ENCODE measurements at places on chromosomes 7 and 10.

DNA sequence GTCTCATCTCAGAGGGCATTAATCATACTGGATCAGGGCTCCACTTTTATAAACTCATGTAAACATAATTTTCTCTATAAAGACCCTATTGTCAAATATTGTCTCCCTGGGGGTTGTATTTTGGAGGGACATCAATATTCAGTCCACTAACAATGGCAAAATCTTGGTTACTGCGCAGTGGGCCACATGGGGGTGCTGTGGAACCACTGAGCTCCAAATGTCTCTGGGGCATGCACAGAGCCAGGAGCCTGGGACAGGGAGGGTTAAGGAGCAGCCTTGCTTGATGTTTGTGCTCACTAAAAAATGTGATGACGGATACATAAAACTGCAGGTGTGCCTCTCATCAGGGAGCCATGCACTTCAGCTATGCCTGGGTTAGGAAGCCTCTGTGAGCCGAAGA lies 62.1 kb upstream of the PRSS58 start:
- DNase-seq: no peak

- DNase-seq: no peak
Observed at GRCh38 chr7:95018021-95018420, 110.6 kb downstream of the PPP1R9A start.

DNA sequence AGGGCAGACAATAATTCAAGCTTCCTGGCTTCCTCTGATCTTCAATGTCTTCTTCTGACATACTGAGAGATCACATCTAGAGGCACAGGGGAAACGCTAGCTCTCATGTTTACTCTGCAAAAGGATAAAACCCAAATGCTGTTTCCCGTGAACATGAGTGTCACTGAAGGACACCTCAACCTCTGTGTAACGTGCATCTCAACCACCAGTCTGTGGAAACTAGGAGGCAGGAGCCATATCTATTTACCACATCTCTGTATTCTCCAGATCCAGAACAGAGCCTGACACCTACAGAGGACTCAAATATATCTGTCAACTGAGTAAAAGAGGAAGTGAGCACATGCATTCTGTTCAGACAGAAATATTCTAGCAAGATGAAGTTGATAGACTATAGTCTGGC lies 140.3 kb upstream of the TARP start:
- no peak for DNase-seq

GRCh38 chr10:76311752-76312636 lies 880.6 kb downstream of the LRMDA start:
- no peak for DNase-seq

DNA sequence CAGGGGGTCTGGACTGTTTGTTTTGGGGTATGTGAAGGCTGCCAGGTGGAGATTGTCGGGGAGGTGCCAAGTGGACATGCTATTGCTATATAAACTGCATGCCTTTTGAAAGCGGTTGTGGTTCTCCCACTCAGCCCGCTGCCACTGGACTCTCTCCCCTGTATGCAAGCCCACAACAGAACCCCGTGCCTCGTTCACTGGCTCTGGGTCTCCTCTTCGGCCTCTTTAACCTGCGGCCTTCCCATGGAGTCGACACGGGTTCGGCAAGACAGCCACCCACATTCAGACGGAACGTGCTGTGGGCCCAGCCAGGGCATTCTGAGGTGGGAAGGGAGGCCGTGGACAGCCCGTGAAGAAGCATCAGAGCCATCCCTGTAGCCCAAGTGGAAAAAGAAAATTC lies 50.3 kb downstream of the SVIL start:
- DNase-seq: no peak

- no peak for DNase-seq
Observed at GRCh38 chr7:414681-415560, 104.7 kb downstream of the PDGFA start.

DNA sequence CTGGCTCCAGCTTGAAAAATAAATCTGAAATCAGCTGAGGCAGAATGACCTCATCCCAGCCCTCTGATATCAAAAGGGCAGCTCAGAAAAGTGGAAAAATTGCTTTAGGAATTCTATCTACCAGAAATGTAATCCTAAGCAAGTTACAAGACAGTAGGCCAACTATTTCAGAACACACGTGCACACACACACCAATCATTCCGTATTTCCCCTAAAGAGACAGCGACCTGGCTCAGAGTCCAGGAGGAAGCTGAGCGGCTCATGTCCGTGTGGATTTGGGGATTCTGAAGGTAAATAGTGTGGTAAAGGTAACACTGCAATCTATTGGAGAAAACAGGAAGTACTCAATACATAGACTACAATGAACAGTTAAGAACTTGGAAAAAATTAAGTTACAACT lies 288.2 kb downstream of the CALN1 start:
- DNase-seq: no peak

DNA sequence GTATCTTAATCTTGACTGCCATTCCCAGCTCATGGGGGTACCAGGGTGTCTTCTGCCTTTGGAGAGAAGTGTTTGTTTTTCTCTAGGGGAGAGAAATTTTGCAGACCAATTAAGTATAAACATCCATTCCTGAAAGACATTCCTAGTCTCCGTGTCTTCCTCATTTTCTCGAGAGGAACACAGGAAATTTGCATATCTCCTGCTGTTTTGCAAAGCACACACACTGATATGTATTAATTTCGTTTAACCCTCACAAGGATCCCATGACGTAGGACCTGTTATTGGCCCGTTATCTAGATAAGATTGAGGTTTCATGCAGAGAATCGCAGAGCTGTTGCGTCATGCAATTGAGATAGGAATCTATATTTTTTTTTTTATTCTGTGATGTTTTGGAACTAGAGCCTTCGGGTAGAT lies 944 bp downstream of the RHBDD2 start:
- DNase-seq: no peak

DNA sequence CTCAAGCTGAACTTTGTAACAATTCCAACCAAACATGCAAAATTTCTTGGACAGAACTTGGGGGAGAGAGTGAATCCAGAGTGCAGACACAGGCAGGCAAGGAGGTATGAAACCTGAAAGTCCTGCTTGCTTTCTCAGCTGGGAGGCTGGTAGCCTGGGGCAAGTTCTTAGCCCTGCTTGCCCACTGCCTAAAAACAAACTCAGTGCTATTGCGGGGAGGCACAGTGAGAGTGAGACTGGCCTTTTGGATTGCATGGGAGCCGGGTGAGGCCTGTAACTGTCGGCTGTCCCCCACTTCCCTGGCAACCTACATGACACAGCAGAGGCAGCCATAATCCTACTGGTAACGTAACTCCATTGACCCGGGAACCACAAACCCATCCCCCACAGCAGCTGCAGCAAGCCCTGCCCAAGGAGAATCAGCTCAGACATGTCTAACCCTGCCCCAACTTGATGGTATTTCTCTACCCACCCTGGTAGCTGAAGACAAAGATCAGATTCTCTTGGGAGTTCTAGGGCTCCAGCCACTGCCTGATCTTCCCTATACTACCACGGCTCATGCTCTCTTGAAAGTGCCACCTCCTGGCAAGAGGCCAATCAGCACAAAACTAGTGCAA lies 663.6 kb downstream of the GRM8 start:
- DNase-seq: no peak

GRCh38 chr7:138980563-138981291 lies 462 bp downstream of the KIAA1549 start:
- DNase-seq: no peak

- DNase-seq: no peak
Observed at GRCh38 chr7:10612950-10613349, 360.7 kb upstream of the PHF14 start.

- no peak for DNase-seq
Observed at GRCh38 chr7:107998150-107998549, 4.8 kb downstream of the LAMB1 start.

- no peak for DNase-seq
Observed at GRCh38 chr7:12719141-12719919, 31.9 kb downstream of the ARL4A start.

DNA sequence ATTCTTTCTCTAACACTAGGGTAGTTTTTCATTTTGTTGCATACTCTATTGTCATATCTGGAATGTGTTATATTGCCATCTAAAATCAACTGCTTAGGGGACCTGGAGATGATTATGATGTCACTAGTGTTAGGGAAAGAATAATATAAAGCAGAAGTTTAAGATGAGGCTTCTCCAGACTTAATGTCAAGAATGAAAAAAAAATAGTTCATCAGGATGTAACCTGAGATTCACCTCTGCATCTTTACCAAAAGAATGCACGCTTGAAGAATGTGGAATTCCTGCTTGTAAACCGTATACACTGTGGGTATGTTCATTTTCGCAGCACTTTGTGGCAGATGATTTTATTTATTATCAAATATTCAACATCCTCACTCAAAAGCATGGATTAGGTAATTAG lies 184.6 kb downstream of the ST7 start:
- DNase-seq: no peak

DNA sequence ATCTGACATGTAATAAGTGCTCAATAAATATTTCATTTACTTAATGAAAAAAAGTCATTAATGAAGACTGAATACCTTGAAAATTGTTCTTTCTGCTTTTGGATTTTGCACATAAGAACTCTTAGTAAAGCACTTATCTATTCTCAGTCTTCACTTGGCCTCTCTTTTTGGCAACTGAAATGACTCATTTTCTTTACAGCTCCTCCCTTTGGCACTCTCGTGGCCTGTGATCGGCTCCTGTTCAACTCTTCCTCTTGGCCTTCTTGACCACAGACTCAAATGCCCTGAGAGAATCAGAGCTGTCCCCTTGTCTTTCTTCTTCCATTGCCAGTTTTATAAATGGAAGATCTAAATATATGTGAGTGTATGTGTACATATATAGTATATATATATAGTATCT lies 54.2 kb downstream of the FOXP2 start:
- no peak for DNase-seq

GRCh38 chr7:93036807-93037206 lies 81.0 kb downstream of the SAMD9 start:
- DNase-seq: no peak

DNA sequence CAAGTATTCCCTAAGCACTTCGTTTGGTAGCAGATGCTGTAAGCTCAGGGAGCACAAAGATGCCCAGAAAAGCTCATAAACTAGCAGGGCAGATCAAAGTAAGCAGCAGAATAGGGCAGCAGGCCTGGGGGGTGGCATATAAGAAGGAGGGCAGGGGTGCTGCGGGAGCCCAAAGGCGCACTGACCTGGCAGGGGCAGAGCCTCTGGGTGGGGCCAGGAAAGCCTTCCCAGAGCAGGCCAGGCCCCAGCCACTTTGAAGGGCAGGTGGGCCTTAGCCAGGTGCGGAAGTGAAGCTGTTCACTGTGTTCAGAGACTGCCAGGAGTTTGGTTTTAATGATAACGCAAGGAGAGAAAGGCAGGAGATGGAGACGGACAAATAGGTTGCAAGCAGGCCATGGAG lies 3.9 kb downstream of the GDF10 start:
- no peak for DNase-seq

- no peak for DNase-seq
Observed at GRCh38 chr10:91349381-91349780, 60.8 kb upstream of the HECTD2 start.

- no peak for DNase-seq
Observed at GRCh38 chr10:31299119-31299518, 19.9 kb upstream of the ZEB1 start.

- DNase-seq: no peak
Observed at GRCh38 chr10:80204677-80205476, 460 bp downstream of the ANXA11 start.

DNA sequence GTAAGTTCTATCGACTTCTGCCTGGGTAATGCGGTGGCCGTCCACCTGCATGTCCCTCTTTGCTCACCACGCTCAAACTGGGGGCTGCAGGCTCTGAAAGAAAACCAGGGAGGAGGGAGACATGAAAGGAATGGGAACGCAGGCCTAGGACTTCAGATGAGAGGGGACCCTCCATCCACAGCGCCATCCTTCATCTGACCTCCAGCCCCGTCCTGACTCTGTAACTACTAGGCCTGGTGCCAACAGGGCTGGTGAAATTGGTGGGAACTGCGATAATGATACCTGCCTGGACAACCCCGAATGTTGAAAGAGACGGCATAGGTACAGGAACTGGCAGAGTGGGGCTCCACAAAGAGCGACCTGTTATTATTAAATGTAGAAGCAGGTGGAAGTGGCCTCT lies 1.3 kb upstream of the ECHDC3 start:
- no peak for DNase-seq

- no peak for DNase-seq
Observed at GRCh38 chr10:122632031-122632430, 67.6 kb downstream of the C10orf120 start.

DNA sequence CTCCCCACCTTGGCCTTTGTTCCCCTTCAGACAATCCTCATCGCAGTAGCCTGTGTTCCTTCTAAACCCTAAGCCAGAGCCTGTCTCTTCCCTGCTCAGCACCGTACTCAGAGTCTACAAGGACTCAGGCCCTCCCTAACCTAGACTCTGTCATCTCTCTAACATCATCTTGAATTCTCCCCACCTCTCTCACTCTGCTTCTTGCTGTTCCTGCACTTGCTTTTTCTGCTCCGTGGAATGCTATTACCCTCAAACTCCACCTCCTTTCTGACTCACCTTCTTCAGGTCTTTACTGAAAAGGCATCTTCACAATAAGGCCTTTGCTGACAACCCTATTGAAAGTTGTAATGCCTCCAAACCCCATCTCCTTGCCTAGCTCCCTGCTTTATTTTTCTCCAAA lies 141.0 kb downstream of the DKK1 start:
- DNase-seq: no peak

DNA sequence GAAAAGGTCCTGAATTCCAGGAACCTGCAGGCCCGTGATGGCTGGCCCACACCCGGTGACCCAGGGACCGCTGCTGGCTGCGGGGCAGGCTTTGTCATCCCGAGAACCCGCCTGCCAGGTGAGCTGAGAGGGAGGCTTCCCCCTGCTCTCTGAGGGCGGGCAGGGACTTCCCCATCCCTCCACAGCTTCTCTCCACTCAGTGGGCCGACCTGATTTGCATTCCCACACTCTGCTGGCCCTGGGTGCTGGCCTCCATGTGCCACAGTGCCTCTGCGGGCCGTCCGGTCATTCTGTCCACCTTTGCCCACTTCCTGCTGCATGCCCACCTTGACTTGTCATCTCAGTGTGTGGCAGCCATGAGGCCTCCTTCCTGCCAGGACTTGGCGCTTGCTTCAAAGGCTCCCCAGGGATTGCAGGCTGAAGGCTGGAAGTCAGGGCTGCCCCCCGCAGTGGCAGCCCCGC lies 35.3 kb downstream of the PALD1 start:
- no peak for DNase-seq

DNA sequence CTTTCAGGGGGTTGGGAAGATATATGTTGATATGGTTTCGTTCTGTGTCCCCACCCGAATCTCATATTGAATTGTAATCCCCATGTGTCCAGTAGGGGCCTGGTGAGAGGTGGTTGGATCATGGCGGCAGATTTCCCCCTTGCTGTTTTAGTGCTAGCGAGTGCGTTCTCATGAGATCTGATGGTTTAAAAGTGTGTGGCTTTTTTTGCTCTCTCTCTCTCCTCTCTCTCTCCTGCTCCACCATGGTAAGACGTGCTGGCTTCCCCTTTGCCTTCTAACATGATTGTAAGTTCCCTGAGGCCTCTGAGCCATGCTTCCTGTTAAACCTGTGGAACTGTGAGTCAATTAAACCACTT lies 68.4 kb upstream of the PDZD8 start:
- no peak for DNase-seq
